ENCODE measurements at places on chromosomes 11 and 22.

GRCh38 chr11:19519912-19520641 lies 192.6 kb upstream of the NAV2 start:
- no peak for DNase-seq

DNA sequence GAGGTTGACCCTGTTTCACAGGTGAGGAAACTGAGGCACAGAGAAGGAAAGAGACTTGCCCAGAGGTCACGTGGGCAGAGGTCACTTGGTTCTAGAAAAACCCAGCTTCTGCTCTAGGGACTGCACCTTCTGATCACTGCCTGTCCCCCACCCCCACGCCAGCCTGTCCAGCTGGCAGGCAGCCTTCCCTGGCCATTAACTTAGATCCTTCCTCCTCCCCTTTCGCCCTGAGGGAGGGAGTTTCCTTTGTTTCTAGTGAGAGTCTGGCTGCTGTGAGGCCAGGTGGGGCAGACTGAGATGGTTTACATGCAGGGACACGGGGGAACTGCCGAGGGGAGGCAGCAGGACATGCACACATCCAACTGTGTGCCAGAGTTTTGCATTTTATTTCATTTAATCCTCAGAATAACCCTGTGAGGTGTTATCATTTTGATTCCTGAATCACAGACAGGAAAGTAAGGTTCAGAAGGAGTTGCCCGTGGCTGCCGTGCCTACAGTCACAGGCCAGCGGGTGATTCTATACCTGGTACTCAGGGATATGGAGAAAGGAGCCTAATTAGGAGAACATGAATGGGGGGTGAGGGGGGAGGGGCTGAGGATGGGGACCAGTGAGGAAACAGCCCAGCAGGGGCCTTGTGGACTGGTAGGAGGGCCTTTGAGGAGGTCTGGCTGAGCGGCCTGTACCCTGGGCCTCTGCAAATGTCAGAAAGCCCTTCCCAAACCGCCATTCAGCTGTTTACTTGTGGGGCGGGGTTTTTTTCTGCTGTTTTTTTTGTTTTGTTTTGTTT lies 3.4 kb downstream of the FAM83F start:
- no peak for DNase-seq

DNA sequence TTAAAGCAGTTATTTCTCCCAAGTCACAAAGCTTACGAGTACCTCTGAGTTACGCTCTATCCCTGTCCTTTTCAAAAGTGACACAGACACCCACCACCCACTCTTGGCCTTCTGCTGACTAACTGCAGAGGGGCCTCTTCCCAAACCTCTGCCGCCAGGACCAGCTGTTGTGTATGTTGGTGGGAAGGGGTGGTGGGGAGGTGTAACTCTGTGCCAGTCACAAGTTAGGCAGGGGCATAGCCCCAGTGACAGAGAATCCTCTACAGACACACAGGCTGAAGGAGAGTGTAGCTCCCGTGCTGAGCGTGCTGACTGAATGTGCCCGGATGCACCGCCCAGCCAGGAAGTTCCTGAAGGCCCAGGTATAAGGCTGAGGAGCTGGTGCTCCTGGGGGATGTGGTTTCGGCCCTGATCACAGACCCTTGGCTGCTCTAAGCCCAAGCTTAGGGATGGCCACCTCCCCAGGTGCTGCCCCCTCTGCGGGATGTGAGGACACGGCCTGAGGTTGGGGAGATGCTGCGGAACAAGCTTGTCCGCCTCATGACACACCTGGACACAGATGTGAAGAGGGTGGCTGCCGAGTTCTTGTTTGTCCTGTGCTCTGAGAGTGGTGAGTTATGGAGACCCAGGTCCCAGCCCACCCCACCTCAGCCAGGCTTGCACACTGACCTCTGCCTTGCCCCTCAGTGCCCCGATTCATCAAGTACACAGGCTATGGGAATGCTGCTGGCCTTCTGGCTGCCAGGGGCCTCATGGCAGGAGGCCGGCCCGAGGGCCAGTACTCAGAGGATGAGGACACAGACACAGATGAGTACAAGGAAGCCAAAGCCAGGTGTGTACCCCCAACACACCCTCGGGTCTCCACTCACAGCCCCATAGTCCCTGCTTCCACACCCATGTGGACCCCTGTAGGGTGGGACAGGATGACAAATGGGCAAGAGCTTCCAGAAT lies 4.9 kb downstream of the RIC8A start:
- no peak for DNase-seq

- no peak for DNase-seq
Measured at GRCh38 chr11:117888139-117888566, 11.7 kb upstream of the FXYD6 start.

DNA sequence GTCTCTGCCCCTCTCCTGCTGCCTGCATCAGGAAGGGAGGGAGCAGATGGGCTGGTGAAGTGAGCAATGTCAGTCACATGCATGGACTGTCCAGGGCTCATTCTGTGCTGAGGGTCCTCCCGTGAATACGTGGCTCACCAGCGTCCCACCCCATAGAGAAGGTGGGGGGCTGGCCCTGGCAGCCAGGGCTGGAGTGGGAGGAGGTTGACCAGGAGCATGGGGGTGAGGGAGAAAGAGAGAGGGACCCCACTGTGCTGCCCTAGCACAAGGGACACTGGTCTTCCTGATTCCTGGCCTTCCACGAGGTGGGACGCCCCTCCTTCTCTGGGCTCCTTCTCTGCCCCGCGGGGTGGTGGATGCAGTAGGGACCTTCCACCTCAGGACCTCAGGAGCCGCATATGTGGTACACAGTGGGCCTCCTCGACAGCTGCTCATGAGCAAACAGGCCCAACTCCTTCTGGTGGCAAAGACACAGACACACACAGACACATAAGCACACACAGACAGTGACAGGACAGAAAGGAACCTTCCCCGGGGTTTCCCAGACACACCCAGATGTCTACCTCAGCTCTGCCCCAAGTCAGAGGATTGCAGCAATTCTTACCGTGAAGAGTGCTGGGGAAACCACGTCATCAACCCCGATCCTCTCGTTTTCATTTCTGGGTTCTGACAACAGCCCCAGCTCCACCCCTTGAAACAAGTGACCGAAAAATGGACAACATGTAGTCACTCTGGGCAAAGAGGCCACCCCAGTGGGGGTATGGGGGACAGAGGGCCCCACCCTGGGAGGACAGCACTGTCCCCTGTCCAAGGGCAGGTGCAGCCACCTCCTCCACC lies 3.6 kb upstream of the APOBEC3A start:
- no peak for DNase-seq

- no peak for DNase-seq
Measured at GRCh38 chr11:114813189-114813718, 134.9 kb downstream of the NXPE2 start.

DNA sequence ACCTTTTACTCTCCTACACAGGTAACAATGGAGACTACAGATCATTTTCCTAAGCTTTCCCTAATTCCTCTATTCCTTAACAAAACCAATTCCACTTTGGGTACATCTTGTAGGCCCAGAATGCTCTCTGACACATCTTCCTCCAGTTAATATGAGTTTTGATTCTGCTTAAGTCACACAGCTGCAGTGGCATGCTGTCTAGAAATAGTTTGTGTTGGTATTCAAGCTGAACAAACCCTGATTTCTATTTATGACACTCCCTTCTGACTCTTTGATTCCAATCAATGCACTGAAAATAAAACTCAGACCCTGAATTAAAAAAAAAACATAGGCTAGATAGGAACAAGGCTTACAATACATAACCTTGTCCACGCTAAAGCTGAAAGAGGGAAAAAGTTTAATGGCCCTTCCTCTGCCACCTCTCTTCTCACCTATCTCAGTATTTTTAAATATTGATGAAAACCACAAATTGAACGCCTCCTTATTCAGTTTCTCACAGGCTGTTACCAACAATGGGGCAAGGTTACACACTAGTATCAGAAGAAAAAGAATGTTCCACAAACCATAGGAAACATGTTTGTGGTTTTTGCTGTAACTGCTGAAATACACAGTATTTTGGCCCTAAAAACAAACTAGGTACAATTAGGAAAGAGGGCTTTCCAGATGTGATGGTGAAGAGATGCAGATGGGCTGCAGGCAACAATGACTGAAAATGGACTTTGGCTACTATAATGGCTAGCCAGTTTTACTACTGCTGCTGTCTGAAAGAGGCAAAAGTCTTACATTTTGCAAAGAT lies 35.7 kb upstream of the GAB2 start:
- no peak for DNase-seq

DNA sequence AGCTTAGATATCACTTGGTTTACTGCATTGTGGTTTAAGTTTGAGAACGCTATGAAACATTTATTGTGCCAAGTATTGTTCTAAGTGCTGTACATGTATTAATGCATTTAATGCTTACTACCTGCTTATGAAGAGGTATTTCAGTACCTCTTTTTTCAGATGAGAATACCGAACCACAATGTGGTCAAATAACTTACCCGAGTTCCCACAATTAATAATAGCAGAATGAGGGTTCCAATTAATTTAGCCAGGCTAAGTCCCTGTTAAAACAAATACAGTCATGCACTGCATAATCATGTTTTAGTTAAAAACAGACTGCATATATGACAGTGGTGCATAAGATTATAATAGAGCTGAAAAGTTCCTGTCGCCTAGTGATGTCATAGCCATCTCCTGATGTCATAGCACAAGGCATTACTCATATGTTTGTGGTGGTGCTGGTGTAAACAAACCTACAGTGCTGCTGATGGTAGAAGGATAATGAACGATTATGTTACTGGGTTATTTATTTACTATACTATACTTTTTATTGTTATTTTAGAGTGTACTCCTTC lies 4.3 kb downstream of the ZC3H12C start:
- no peak for DNase-seq

DNA sequence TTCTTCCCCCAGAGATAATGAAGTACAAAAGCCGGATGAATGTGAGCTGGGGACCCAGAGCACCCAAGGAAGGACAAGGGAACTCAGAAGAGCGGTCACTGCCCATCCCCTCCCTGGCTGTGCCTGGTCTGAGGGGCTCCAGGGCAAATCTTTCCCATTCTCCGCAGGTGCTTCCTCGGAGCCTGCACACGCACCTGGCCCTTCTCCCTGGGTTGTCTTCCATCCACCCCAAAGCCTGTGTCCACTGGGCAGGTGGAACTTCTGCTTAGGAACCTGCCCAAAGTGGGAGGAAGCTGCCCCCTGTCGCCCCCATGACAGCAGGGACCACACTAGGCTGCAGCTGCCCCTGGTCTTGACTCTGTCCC lies 121.0 kb upstream of the FGF3 start:
- no peak for DNase-seq

GRCh38 chr11:76588455-76589325 lies 81.9 kb downstream of the LRRC32 start:
- peak; percentile 22 for DNase-seq

GRCh38 chr11:36631774-36632173 lies 33.7 kb upstream of the RAG2 start:
- DNase-seq, result peak; percentile 16

DNA sequence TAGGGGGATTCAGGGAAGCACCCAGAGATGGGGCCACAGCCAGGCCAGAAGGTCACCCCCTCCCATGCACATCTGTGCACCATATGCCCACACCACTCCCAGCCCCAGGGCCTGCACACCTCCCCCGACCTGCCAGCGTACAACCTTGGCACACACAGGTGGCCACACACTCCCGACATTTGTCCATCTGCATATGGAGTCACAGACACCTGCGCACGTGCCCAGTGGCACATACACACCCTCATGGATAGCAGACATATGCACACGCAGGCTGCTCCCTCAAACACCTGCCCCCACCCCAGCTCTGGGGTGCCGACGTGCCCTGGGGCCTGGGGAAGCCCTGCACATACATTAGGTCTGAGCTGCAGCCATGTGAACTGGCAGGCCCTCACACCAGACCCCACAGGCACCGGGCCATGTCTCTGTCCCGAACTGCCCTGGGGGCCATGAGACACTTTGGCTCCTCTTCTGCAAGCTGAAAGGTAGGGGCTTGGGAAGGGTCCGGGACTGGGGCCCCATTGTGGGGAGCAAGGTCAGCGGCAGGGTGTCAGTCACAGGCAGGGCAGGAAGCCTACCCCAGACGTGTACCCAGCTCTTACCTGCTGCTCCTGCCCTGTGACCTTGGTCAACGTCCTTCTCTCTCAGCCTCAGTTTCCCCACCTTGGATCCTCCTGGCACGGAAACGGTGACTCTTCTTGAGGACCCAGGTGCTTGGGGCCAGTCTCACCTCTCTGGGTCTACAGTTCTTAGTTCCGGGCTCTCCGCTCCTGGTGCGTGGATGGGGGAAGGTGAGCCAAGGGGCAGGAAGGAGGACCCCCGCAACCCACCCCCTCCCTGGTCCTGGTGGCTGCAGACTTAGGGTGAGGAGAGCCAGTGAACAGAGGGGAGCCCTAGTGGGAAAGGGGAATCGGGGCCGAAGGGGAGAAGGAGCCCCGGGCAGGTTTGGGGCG lies 579 bp upstream of the CABP7 start:
- DNase-seq, result no peak

- DNase-seq, result no peak
Measured at GRCh38 chr22:43036282-43036829, 21.4 kb upstream of the PACSIN2 start.

Measured in pons (tissue), 1 donor.